C1 segment of cervical spinal cord (tissue), 14 donors: ENCODE measurements at places on chromosomes 12 and 14.

GRCh38 chr12:56385873-56386272 lies 23.2 kb upstream of the APOF start:
- DNase-seq: no peak

DNA sequence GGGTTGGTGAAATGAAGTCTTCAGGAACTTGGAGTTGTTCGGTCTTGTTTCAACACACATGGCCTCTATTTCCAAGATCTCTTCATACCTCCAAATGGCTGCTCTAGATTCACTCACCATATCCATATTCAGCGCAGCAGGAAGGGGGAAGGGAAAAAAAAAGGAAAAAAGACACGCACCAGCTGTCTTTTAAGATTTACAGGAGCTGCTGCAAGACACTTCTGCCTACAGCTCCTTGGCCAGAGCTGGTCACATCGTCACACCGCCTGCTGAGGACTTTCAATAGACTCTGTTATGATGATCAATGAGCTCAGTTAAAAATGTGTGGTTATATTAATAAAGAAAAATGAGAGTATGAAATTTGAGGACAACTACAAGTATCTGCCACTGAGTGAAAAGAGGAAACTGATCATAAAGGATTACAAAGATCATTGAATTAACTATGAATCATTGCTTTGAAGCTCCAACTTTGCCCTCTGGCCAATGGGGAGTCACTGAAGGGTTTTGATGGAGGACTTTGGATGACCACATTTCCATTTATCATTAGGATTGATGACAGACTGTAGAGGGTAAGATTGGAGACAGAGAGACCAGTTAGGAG lies 182.1 kb upstream of the HMGA2 start:
- DNase-seq: no peak

DNA sequence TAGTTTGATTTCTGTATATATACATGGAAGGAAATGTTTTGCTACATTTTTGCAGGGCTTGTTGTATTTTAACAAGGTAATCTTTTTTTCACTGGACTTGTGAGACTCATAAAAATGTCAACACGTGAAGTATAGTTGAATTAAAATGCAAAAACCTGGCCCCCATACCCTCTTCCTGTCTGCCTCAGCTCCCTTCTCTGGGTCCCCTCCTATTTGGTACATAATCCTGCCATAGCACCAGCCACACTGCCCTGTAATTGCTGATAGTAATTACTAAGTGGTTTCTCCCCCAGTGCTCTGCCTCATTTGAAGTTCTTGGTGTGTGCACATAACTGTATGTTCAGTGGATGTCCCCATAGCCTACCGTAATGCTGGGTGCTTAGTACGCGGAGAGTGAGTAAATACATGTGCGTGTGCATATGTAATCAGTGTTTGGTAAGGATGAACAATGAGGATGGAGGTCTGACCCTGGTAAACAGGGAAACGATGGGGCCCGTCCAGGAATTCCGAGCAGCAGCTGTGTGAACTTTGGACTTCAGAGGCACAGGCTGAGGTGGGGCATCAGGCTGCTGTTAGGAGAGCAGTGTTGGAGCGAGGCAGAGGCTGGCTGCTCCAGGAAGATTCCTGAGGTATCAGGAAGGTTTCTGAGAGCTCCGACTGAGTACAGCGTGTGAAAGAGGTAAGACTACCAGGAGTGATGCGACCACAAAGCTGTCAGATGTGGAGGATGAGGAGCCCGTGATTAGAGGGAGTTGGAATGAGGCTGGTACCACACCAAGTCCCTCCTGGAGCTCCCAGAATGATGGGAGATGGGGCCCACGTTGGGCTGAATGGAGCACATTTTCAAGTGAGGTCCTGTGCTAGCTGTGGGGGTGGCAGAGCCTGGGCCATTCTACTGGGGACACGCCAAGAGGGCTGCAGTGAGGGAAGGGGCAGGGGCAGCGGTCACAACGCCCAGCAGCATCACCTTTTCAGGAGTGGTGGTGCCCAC lies 106.8 kb downstream of the PELI2 start:
- DNase-seq: no peak

DNA sequence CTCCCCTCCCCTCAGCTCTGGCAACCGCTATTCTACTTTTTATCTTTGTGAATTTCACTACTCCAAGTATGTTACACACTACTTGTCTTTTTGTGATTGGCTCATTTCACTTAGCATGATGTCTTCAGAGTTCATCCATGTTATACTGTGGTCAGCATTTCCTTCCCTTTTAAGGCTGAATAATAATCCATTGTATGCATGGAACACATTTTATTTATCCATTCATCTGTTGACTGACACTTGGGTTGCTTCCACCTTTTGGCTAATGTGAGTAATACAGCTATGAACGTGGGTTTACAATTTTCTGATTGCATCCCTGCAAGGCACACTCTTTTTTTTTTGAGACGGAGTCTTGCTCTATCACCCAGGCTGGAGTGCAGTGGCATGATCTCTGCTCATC lies 53.0 kb upstream of the FUT8 start:
- no peak for DNase-seq

GRCh38 chr12:116159593-116160200 lies 117.8 kb downstream of the MED13L start:
- DNase-seq: no peak

DNA sequence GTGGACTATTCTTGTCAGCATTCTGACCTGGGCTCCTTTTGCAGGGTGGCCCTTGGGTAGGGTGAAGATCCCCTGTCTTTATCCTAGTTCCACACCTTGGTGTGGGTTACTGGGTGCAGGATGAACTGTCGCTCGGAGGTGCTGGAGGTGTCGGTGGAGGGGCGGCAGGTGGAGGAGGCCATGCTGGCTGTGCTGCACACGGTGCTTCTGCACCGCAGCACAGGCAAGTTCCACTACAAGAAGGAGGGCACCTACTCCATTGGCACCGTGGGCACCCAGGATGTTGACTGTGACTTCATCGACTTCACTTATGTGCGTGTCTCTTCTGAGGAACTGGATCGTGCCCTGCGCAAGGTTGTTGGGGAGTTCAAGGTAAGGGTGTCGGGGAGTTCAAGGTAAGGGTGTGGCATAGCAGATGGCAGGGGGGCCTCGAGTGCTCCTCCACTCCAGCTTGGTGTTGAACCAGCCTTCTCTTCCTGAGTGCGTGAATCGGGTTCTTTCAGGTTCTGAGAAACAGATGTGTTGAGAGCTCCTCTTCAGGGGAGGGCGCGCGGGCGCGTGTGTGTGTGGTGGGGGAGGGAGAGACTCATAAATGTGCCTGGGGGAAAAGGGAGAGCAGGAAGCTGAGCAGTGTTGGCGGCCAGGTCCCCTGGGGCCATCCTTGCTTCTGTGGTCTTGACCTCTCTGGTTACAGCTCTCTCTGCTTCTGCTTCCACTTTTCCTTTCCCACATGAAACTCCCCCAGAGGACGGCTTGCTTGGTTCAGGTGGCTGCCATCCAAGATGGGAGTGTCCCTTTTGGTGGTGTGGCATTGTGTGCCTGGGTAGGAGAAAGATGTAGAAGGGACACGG lies 4.0 kb downstream of the ATG101 start:
- DNase-seq: no peak

GRCh38 chr14:89348722-89349121 lies 68.3 kb downstream of the FOXN3 start:
- DNase-seq: no peak

DNA sequence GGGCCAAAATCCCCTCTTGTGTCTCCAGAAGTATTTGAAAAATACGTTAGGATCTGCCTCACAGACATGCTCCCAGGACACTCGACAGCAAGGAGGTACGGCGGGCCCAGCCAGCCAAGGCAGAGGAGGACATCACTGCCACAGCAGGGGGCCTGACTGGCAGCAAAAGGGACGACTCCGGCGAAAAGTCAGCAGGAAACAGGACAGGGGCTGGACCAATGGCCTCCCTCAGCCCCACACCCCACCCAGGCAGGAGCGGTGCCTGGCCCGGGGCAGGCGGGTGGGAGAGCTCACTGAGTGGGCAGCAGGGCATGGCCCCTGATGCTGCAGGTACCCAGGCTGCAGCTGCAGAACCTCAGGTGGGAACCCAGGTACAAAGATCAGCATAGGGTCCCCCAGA lies 17.8 kb downstream of the BRF1 start:
- no peak for DNase-seq

DNA sequence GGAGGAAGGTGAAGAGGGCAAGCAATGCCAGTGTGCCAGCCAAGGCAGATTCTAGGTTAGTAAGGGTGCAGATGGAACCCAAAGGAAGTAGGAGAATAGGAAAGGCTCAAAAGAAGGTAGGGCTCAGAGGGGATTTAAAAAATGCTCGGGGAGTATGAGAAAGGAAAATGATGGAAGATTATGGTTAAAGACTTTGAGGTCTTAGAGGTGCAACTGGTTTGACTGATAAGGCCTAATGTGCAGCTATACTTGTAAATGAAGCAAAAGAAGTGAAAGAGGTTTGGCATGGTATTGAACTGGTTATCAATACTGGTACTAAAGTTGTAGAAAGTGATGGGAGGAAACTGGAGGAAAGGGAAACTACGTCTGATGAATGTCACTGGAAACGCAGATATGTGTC lies 94.7 kb downstream of the RPS6KA5 start:
- no peak for DNase-seq

DNA sequence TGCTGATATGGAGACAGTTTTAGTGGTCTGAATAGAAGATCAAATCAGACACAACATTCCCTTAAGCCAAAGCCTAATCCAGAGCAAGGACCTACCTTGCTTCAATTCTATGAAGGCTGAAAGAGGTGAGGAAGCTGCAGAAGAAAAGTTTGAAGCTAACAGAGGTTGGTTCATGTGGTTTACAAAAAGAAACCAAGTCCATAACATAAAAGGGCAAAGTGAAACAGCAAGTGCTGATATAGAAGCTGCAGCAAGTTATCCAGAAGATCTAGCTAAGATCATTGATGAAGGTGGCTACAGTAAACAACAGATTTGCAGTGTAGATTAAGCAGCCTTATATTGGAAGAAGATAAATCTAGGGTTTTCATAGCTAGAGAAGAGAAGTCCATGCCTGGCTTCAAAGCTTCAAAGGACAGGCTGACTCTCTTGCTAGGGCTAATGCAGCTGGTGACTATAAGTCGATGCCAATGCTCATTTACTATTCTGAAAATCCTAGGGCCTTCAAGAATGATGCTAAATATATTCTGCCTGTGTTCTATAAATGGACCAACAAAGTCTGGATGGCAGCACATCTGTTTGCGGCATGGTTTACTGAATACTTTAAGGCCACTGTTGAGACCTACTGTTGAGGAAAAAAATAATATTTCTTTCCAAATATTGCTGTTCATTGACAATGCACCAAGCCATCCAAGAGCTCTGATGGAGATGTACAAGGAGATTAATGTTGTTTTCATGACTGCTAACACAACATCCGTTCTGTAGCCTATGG lies 361.0 kb downstream of the DPF3 start:
- no peak for DNase-seq

GRCh38 chr14:20428802-20429201 lies 7.2 kb downstream of the KLHL33 start:
- DNase-seq: no peak
